ENCODE measurements at places on chromosomes 16 and 17.

DNA sequence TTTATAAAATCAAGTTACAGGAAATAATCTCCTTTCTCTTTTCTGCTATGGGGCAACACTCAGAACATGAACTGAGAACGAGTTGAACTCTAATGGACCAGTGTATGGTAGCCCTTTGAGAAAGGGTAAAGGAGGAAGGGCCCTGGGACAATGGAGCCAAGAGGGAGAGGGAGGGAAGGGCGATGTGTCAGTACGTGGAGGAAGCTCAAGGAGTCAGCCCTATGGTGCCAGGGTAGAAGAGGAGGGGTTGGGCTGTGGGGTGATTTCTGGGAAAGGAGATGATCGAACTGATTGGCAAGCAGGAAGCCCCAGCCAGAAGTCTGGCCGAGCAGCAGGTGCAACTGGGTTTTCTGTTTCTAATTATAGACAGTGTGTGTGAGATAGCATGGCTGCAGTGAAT lies 4.3 kb upstream of the WIPI1 start:
- no peak for DNase-seq

DNA sequence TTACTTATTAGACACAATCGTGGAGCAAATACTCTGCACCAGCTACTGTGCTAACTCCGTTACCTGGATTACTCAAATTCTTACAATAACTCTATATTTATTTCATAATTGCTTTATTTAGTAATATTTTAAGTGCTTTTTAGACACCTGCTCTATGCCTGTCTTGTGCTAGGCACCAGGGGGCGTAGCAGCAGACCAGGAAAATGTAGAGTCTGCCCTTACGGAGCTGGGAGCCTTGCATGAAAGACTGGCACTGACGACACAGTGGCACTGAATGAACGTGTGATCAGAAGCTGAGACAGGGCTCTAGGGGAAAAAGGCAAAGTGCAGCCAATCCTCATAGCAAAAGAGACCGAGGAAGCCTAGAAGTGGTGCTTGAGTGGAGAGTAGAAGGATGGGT lies 486.5 kb downstream of the CDH13 start:
- DNase-seq: no peak

- DNase-seq: no peak
Observed at GRCh38 chr17:13362341-13363122, 239.2 kb downstream of the HS3ST3A1 start.

DNA sequence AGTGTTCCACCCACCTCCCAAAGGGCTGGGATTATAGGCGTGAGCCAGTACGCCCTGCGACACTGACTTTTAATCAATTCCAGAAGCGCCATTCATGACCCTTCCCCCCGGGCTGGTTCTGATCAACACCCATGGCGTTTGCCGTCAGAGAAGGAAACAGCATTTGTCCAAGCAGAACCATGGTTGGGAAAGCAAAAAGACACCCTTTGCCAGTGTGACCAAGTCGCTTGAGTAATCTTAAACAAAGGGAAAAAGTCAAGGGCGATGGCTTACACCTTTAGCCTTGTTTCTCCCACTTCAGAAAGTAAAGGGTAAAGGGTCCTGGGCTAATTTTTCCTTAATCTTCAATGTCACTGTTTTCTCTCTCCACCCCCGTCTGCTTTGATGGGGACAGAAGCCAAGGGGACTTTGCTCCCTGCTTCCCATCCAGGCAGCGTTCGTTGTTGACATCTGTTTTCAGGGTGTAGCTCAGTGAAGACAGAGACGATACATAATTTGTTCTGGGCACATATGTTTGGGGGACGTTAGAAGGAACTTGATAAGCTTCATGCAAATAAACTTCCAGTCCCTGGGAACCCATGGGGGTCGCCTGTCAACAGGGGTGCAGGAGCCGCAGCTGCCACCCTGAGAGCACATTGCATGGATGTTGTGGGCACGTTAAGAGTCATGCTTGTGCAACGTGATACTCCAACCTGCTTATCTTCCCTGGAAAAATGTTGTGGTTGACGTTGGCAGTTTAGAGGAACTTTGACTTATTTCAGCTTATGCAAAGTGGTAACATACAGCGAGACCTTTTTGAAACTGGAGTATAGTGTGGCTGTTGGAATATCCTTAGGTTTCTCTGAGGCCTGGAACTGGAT lies 50.6 kb upstream of the TANGO6 start:
- no peak for DNase-seq

DNA sequence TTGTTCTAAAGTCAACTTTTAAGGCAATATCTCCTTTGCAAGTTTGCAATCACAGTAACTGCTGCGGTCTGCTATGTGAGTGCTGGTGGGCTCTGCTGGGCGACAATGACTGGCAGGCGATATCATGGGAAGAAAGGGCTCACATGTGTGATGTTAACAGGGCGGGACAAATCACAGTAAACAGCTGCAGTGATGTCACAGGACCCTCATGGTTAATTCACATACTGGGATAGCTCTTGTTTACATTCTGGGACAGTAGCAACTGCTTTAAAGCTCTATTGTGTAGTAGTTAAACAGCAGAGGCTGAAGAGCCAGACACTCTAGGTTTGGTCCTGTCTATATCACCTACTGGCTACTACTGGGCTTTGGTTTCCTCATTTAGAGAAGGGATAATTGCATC lies 257.2 kb upstream of the ASIC2 start:
- DNase-seq: no peak

DNA sequence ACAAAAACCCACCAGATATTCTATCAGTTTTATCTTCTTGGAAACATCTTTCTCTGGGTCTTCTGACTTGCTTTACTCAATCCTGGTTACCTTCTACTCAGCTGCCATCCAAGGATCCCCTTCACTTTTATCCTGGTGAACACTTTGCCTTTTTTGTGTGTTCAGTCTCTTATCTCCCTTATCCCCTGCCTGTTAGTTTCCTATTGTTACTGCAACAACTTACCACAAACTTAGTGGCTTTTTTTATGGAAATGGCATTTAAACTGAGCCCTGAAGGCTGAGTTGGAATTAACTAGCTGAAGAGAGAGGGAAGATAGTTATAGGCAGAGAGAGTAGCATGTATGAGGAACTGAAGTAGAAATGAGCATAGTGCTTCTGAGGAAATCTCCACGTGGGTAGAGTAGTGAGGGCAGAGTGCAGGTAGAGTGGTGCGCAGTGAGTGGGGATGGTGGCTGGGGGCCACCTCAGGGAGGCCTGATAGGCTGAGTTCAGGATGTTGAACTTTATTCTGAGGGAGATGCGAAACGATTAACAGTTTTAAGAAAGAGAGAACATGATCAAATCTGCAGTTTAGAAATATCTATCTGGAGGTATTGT lies 26.3 kb downstream of the TANGO6 start:
- DNase-seq: no peak

GRCh38 chr17:28443901-28444638 lies 29.4 kb upstream of the SLC13A2 start:
- no peak for DNase-seq

DNA sequence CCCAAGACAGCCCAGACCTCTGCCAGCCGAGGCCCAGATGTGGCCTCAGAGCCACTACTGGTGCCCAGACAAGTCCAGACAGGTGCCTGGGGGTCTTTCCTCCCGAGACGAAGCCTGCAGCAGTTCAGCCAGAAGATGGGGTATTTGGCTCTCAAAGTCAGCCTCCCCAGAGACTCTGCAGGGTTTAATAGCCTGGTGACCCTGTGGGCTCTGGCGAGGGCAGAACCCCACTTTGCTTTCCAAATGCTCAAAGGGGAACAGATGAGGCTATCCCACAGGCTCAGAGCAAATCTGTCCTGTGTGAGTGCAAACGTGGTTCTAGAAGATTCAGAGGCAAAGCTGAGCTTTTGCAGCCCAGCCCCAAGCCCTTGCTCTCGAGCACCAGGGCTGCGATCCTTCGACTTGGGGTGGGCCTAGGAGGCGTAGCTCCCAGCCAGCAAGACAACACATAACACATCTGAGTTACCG lies 236.0 kb downstream of the MRTFB start:
- no peak for DNase-seq

DNA sequence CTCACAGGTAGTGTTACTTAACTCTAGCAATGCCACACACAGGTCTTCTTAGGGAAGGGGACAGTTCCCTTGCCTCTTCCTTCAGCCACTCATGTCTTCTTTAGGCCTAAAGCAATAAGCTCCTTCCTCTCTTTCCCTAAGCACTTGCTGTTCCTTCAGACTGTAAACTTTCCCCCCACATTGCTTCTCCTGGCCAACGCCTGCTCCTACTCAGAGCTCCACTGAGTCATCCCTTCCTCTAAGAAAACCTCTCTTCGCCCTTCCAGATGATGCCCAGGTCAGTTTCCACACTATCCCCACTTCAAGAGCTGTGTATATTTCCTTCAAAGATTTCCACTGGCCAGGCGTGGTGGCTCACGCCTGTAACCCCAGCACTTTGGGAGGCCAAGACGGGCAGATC lies 12.5 kb upstream of the EPOP start:
- no peak for DNase-seq

GRCh38 chr17:65278050-65278819 lies 141.1 kb downstream of the RGS9 start:
- peak; percentile 55 for DNase-seq

DNA sequence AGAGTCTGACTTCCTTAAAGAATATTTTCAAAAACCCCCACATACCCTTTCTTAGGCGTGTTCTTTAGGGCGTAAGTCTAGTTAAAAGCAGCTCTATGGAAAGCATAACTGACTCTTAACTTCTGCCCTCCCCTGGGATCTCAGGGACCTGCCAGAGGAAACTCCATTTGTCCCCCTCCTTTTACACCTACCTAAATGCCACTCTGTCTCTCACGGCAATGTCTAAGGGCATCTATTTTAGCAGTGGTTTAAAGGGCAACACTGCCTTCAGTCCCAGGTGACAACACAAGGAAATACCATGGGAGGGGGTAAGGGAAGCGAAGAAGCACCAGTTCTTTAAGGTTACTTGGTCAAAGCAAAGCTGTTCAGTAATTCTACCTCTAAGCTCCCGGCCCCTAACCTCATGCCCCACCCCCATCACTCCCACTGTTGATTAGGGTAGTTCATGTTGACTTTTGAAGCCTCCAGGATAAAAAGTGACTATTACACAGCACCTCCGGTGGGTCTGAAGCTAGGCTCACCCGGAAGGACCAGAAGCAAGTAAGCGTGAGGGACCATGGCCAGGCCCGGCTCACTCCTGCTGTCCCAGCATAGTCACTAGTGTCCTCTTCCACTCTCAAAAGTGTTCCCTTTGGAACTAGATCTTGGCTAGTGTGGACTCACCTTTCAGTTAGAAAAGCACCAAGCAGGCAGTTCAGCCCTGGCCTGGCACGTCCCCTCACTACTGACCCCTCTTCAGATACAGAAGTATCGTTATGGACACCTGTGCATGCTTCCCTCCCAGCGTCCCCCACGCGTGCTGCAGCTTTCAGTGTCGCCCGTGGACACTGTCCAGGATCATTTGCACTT lies 47.1 kb downstream of the CYTH1 start:
- DNase-seq: no peak

DNA sequence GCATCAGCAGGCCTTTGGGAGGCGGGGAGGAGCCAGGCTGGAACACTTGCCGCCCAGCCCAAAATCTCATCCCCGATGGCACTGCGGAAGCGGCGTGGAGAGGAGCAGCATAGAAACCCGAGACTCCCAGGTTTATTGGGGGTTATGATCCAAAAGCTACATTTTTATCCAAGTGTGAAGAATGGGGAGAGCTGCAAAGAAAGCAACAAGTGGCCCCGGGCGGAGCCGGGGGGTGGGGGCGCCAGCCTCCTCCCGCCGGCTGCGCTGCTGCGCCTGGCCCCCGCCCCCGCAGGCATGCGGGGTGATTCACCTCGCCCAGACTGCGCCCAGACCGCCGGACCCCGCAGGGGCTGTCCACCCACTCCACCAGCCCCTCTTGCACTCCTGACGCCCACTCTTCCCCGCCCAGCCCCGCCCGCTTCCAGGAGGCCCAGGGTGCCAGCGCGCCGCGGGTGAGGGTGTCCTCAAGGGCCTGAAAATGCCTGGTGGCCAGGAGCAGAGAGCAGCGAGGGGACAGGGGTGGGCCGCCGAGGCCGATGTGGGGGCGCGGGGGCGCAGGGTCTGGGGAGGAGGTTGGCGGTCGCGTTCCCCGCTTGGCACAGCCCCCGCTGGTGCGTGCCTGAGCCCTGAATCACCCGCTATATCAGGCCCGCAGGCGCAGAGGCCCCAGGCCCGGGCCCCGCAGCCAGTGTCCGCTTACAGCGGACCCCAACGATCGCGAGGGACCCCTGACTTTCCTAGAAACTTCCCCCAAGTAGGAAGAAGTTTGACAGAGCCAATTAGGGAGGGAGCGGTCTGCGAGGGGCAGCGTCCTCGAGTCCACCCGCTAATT lies 1.3 kb downstream of the CAVIN1 start:
- no peak for DNase-seq

- DNase-seq: no peak
Observed at GRCh38 chr17:73679476-73679875, 35.2 kb upstream of the SDK2 start.
